ENCODE measurements at places on chromosomes 6 and 20.

DNA sequence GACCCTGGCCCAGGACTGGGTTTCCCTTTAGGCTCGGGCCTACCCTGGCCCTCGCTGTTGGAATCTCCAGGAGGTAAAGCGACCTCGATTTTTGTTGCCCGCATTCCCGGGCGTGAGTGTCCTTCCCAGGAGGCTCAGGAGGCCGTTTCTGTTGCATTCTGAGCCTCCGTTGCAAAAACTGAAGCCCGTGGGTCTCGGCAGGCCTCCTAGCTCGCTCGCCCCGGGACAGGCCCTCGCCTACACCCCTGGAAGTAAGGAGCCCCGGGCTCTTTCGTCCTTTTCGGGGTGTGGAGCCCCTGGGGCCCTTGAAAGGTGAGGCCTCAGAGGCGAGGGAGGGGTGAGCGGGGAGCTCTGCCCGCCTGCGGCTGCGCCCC, 2.3 kb downstream of the NR2E1 start:
- no peak for DNase-seq

DNA sequence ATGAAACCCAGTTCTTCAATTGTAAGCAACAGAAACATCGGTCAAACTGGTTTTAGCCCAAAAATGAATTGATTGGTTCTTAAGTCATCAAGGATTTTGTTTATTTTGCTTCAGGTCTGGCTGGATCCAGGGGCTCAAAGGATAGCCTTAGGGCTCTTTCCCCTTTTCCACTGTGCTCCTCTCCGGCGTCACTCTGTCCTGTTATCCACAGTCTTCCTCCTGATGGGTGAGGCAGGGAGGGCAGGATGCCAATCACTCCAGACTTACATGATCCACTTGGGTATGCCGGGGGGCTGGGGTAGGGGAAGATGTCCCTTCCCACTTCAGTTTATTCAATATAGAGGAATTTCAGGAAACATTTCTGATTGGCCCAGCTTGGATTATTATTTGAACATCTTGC, 40.0 kb downstream of the PLAGL2 start:
- no peak for DNase-seq

DNA sequence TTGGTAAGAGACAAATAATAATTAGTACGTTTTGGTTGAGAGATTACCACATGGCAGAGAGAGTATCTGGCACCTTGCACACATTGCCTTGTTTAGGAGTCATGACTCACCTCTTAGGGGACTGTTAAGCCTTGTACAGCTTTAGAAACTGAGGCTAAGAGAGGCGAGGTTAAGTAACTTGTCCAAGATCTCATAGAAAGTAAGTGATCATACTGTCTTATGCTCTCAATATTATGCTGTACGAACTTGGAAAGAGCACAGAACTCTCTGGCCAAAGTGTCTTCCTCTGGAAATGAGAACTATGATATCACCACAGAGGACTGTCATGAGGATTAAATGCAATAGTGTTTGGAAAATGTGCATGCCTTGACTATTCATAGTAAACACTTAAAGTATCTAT, 249.0 kb downstream of the UTRN start:
- no peak for DNase-seq

GRCh38 chr6:2502096-2502997, 248.4 kb downstream of the MYLK4 start:
- DNase-seq, result no peak

DNA sequence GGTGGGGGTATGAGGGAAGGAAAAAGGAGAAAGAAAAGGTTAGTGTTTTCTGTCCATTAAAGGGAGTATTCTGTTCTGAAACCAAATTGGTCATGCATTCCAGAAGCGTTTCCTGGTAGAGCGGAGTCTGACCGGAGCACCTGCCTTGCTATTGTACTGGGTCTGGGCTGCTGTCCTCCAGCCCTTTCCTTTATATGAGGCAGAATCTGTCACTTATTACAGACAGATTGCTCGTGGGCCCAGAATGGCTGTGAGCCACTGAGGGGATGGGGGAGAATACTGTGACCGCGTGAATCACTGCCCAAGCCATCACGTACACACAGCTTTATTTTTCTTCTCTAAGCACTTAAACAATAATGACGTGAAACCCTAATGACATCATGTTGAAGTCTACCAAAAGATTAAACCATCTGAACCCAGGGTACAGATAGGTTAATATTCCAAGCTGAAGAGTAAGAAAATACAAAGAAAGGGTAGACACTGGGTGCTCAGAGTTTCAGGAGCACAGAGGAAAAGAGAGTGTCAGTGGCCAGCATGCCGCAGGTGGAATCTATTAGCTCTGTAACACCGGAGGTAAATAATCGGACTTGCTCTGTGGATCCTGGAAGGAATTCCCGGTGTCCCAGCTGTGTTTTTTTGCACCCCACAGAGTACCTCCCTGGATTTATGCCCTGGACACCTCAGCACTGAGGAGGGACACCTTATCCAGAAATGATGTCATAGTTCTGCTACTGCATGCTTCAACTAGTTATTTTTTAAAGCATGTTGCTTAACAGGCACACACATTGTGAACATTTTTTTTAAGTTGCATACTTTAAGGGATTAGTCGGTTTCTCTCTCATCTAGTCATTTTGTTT, 573.3 kb downstream of the PKHD1 start:
- no peak for DNase-seq

GRCh38 chr6:8030920-8031319, 33.3 kb downstream of the BLOC1S5 start:
- no peak for DNase-seq

DNA sequence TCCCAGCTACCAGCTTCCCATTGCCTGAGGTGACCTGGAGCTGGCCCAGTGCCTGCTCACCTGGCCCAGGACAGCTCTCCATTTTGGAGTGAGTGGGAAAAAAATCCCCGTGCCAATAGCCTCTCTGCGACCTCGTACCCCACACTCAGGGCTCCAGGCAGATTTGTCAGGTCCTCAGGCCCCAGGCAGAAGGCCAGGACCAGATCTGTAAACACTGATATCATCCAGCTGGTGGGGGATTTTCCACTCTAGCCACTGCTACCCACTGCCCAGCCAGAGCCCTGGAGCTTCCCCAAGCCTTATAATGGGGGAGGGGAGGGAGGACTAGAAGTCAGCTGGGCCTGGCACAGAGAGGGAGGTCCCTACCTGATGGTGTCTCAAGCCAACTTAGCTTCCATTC, 1.3 kb upstream of the PGC start:
- no peak for DNase-seq

All from activated CD8-positive, alpha-beta memory T cell treated with anti-CD3 and anti-CD28 coated beads for 4 hours (primary cell).